HTR-8/SVneo (cell line): ENCODE measurements at places on chromosomes 7 and 10.

GRCh38 chr10:129538236-129538635, 71.2 kb downstream of the MGMT start:
- no peak for DNase-seq

GRCh38 chr7:29454464-29454863, 109.2 kb upstream of the PRR15 start:
- DNase-seq, result no peak

- DNase-seq, result no peak
Measured at GRCh38 chr10:110780704-110781103, 91.0 kb upstream of the PDCD4 start.

DNA sequence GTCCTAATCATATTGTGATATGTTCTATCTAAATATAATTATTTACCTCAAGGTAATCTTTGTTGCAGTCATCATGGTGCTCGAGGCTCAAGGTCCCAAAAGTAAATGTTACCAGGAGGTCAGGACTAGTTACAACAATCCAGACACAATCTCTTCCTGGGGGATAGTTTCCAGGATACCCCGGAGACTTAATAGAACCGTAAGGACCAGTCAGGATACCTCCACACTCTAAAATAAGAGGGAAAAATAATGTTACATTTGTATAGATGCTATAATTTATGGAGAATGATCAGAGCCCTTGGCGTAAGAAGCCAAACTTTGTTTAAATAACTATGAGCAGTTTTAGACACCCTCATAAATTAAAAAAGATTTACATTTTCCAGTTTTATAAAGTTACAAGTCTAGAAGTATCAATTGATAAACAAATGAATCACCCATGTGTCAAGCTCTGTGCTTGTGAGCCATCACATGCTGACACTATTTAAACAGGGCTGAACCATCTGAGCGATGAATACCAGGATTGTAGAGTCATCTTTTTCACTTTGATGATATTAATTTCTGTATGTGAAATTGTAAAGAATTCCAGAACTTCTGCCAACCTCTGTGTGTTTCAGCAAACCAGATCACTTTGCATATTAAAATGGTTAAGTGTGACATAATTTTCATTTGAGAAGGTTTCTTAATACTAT, 41.3 kb downstream of the CUBN start:
- DNase-seq, result no peak

GRCh38 chr10:59984415-59984814, 78.1 kb upstream of the CCDC6 start:
- no peak for DNase-seq

GRCh38 chr10:117536072-117536865, 6.3 kb upstream of the EMX2 start:
- DNase-seq, result no peak

- DNase-seq, result no peak
Measured at GRCh38 chr10:77442699-77443189, 194.9 kb downstream of the KCNMA1 start.

- no peak for DNase-seq
Measured at GRCh38 chr7:94409200-94409948, 14.7 kb downstream of the COL1A2 start.

- no peak for DNase-seq
Measured at GRCh38 chr10:33047655-33048054, 89.6 kb upstream of the ITGB1 start.

DNA sequence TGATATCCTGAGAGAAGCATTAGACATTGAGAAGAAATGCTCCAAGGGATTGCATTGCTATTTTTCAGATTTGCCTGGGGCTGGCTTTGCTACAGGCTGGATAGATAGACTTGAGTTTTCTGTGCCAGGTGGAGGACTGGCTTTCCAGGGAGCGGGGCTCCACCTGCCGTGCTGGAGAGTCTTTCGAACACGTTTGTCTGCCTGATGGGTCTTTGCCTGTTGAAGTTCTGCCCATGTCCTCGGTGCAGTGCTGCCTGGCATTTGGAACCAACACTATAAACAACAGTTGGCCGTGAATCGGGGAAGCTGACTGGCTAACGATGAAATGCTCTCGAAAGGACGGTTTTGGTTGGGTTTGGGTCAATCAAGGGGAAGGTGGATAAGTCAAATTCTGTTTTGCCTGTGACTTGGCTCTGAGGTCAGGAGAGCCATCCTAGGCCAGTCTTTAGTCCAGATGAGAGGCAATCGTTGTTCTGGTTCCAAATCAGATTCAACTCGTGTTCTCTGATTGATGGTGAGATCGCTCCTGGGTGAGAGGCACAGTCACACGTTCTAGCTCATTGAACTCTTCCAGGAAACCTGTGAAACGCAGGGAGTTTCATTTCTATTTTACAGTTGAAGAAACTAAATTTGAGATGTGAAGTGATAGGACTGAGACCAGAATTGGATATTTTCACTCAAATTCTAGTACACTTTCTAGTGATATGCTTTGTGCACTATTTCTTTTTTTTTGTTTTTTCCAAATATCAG, 599.0 kb downstream of the TYW1 start:
- no peak for DNase-seq

GRCh38 chr7:141676618-141677017, 25.3 kb downstream of the DENND11 start:
- no peak for DNase-seq

DNA sequence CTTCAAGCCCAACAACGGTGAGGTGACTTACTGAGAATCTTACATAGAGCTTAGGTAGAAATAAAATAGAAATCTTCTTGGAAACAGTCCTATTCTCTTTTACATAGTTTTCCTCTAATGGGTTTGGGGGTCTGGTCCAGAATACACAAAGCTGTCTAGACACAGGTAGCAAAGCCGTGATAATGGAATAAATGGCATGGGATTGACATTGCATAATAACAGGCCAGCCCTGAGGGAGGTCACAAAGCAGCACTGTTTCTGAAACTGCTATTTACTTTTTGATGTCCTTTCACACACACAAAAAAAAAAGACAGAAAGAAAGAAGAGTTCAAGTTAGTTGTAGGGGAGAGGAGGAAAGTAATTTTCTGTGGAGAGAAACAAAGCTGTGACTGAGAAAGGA, 364.8 kb upstream of the SORCS1 start:
- no peak for DNase-seq

- DNase-seq, result no peak
Measured at GRCh38 chr7:47670729-47671128, 88.8 kb upstream of the TNS3 start.

- DNase-seq, result no peak
Measured at GRCh38 chr10:30036811-30037210, 22.6 kb downstream of the JCAD start.

DNA sequence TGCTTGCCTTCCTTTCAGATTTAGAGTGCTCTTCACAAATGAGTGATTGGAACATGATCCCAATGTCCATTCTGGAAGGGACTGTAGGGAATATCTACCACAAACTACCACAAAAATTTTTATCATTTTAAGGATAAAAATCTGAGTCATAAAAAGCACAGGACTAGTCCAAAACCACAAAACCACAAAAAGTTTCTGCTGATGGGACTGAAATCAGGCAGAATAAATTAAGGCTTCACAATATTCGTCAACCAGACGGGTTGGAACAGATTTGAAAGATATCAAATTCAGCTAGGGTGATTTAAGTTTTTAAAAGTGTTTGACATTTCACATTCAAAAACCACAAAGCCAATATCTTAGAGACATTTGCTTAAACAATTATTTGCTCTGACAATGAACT, 100.1 kb upstream of the PTN start:
- DNase-seq, result no peak

- no peak for DNase-seq
Measured at GRCh38 chr7:46652317-46652716, 731.2 kb upstream of the IGFBP3 start.

DNA sequence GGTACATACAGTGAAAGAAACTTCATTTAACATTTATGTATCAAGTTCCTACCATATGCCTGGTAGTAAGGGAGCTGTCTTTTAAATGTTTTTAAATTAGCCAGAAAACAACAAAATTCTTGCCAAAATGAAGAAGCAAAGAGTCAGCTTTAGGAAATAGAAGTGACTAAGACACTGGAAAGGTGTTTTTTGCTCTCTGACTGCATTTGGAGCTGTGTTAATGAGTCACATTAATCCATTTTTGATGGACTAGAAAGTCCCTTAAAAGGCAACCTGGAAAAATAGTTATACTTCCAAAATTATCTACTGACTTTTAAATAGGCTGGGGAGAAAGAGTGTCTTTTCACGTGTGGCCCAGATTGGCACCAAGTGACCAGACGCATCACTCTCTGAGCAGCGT, 3.9 kb upstream of the COL17A1 start:
- no peak for DNase-seq

GRCh38 chr10:75974080-75974479, 542.7 kb downstream of the LRMDA start:
- DNase-seq, result no peak

DNA sequence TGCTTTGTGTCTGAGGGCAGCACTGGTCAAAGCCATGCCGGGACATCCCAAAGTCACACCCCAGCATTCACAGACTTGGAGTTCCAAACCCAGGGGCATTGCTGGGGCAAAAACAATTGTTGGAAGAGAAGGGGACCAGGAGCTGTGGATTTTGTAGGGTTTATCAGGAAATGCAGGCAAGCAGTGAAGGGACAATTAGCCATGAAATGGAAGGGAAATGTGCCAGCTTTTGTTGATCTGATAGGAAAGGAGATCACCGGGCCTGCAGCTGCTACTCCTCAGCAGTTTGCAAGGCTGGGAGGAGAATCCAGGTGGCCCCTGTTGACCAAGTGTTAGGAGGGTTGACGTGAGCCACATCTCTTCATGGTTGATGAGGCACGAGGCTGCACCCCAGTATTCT, 2.5 kb upstream of the BRI3 start:
- DNase-seq, result no peak

GRCh38 chr10:121608469-121609190, 10.4 kb upstream of the FGFR2 start:
- DNase-seq, result no peak

- DNase-seq, result no peak
Measured at GRCh38 chr7:104230606-104231005, 22.8 kb upstream of the ORC5 start.

DNA sequence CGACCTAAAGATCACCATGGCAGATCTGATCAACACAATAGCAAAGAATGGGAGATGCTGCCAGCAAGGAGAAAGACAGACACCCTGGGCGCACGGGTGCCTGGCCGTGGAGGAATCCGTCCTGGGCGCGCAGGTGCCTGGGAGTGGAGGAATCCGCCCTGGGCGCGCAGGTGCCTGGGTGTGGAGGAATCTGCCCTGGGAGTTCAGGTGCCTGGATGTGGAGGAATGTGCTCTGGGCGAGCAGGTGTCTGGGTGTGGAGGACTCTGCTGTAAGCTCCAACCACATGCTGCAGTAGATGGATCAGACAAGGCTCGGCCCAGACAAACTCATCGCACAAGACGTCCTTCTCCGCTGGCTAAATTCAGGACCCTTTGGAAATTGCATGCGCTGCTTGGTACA, 346.3 kb upstream of the ADARB2 start:
- no peak for DNase-seq

- DNase-seq, result no peak
Measured at GRCh38 chr7:5210751-5211338, 20.8 kb downstream of the WIPI2 start.

DNA sequence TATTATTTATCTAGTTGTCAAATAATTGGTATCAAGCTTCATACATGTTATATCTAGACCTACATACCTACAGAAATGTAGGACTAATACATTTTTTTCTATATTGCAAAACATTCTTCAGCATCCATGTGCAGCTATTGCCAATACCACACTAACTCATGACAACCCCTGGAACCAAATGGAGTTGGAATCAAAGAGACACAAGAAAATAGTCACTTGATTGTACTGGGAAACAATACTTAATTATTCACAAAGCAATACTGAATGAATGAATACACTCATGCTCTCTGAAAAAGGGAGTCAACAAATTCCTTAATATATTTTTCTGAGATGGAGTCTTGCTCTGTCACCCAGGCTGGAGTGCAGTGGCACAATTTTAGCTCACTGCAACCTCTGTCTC, 10.4 kb upstream of the CFAP43 start:
- DNase-seq, result no peak

- no peak for DNase-seq
Measured at GRCh38 chr10:35848412-35848811, 206.3 kb upstream of the FZD8 start.

DNA sequence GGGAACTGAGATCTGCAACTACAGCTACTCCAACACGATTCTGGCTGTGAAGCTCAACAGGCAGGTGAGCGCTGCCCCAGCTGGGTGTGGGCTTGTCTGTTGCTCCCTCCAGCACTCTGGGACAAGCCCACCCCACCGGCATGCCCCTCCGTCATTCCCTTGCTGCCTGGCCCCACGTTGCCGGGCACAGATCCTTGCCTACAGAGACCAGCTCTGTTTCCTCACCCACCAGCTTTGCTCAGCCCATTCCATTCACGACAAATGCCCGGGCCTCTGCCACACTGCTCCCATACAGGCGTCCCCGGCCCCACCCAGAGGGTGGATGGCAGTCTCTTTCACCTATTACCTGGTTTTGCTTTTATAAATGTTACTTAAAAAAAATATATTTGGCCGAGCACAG, 24.6 kb downstream of the WIPI2 start:
- no peak for DNase-seq

DNA sequence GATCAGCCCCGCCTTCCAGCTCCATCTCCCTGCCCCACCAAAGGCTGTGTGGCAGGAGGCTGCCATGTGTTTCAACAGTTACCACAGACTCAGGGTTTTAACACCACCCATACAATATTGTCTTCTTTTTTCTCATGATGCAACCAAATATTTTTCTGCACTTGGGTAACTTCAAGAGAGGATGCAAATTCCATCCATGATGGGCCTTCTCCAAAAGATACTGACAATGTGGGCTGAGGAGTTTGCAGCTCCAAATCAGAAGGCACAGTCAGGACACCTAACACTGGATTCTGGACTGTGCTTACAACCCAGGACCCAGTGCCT, 347.9 kb downstream of the GRID1 start:
- DNase-seq, result no peak

DNA sequence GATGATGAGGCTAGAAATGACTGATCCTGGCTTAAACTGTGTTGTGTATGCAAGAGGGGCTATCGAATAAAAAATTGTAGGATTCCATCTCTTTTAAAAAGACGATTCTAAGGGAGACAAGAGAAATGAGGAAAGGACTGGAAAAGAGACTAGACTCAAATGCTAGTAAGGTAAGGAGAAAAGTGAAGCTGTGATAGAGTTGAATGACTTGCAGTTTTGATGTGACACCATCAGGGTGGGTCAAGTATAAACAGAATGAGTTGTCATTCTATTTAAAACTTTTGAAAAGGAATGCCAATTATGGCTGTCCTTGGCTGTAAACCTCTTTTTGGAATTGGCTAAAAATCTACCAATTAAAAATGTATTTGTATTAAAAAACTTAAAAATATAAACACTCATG, 184.5 kb upstream of the PHF14 start:
- no peak for DNase-seq

DNA sequence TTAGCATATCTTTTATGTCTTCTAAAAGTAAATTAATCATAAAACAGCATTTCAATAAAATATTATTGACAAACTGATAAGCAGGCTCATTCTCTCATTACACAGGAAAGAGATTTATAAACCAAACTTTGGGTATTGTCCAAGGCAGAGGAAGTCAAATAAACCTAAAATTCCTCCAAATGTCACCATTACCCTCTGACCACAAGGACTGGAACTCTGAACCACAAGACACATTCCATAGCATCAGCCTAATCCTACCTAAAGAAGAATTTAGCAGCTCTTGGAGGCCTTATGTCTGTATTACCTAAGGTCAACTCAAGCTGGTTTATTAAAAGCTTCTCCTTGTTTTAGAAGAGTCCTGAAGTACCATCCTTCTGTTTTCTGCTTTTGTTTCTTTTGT, 82.4 kb upstream of the SLC13A1 start:
- no peak for DNase-seq

GRCh38 chr10:87668324-87669074, 8.8 kb downstream of the PAPSS2 start:
- DNase-seq, result no peak
